ENCODE measurements at places on chromosomes 1 and 21.

DNA sequence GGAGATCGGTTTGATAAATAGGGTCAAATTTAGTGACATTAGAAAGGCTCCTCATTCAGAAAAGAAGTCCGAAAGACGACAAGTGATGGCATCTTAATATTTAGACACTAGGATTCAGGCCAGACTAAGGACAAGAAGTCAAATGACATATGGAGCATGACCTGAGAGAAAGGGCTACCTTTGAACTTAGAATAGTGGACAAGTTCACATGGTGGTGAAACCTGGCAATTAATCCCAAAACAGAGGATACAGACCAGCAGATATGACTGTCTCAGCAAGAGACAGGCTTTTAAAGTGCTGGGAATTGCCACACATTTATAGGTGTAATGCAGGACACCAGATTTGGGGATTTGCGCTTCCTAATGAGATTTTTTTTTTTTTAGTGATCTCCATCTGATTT, 145.2 kb downstream of the ZP4 start:
- no peak overlapping the region for H3K4me3 ChIP-seq
- no peak overlapping the region for H3K27ac ChIP-seq
- H3K36me3 ChIP-seq = no peaks in the 10 kb centered on the region
- no peaks in the 10 kb centered on the region for H3K4me1 ChIP-seq
- no peaks in the 10 kb centered on the region for H3K27me3 ChIP-seq

- no peak overlapping the region for H3K4me3 ChIP-seq
- H3K27me3 ChIP-seq = no peaks in the 10 kb centered on the region
Measured at GRCh38 chr1:53519421-53519820, 60.2 kb downstream of the DMRTB1 start.

DNA sequence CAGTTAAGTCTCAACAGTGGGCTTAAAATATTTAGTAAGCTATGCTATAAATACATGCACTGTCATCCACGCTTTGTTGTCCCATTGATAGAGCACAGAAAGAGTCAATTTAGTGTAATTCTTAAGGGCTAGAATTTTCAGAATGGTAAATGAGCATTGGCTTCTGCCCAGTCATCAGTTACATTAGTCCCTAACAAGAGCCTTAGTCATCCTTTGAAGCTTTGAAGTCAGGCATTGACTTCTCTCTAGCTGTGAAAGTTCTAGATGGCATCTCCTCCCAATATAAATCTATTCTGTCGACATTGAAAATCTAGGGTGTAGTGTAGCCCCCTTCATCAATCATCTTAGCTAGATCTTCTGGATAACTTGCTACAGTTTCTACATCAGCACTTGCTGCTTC, 12.0 kb upstream of the LPGAT1 start:
- no peaks in the 10 kb centered on the region for H3K4me1 ChIP-seq
- H3K4me3 ChIP-seq = no peak overlapping the region
- no peaks in the 10 kb centered on the region for H3K36me3 ChIP-seq
- no peaks in the 10 kb centered on the region for H3K27me3 ChIP-seq

GRCh38 chr21:35025206-35026152, 23.6 kb downstream of the RUNX1 start:
- H3K4me3 ChIP-seq = no peak overlapping the region
- no peaks in the 10 kb centered on the region for H3K27me3 ChIP-seq
- no peaks in the 10 kb centered on the region for H3K4me1 ChIP-seq
- H3K27ac ChIP-seq = no peak overlapping the region
- no peaks in the 10 kb centered on the region for H3K36me3 ChIP-seq
- no peak for DNase-seq

- H3K4me3 ChIP-seq = no peak overlapping the region
- DNase-seq = no peak
- H3K4me1 ChIP-seq = no peaks in the 10 kb centered on the region
- no peaks in the 10 kb centered on the region for H3K27me3 ChIP-seq
Measured at GRCh38 chr21:40587736-40588346, 259.1 kb downstream of the DSCAM start.

- no peaks in the 10 kb centered on the region for H3K36me3 ChIP-seq
- H3K27me3 ChIP-seq = no peaks in the 10 kb centered on the region
- no peaks in the 10 kb centered on the region for H3K4me1 ChIP-seq
- H3K4me3 ChIP-seq = no peak overlapping the region
- no peak overlapping the region for H3K27ac ChIP-seq
Measured at GRCh38 chr1:244102468-244102867, 51.4 kb downstream of the ZBTB18 start.

DNA sequence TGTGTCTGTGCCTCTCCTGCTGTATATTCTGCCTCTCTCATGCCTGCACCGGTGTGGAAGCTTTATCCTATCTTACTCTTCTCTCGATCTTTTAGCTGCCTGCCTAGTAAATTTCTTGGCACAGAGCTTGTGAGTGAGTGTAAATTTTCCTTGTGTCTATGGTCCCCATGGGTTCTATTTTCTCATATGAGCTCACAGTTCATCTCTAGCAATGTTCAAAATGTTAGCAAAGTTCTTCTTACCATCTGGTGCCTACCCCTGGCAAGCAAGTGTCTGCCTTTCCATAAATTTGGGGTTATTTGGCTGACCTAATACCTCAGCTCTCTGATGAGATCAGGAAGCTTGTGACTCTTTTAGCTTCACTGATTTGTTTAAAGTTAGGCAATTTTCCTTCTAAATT, 572.1 kb upstream of the BRINP3 start:
- no peak overlapping the region for H3K27ac ChIP-seq
- no peaks in the 10 kb centered on the region for H3K4me1 ChIP-seq
- no peak overlapping the region for H3K4me3 ChIP-seq
- DNase-seq = no peak

DNA sequence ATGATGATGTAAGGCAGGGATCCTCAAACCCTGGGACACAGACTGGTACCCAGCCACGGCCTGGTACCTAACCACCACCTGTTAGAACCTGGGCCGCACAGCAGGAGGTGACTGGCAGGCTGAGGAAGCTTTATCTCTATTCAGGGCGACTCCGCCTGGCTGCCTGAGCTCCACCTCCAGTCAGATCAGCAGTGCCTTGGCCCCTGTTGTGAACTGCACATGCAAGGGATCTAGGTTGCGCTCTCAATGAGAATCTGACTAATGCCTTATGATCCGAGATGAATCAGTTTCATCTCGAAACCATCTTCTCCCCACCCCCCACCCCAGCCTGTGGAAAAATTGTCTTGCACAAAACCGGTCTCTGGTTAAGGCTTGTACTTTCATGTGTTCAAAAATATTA, 4.2 kb downstream of the RNPC3 start:
- no peaks in the 10 kb centered on the region for H3K36me3 ChIP-seq
- H3K4me3 ChIP-seq = no peak overlapping the region
- H3K27ac ChIP-seq = no peak overlapping the region
- H3K27me3 ChIP-seq = no peaks in the 10 kb centered on the region
- peaks cover 18% of the 10 kb centered on the region for H3K4me1 ChIP-seq
- DNase-seq = no peak

GRCh38 chr21:29669416-29669815, 270.4 kb downstream of the GRIK1 start:
- no peak overlapping the region for H3K27ac ChIP-seq
- H3K36me3 ChIP-seq = no peaks in the 10 kb centered on the region
- H3K4me3 ChIP-seq = no peak overlapping the region

DNA sequence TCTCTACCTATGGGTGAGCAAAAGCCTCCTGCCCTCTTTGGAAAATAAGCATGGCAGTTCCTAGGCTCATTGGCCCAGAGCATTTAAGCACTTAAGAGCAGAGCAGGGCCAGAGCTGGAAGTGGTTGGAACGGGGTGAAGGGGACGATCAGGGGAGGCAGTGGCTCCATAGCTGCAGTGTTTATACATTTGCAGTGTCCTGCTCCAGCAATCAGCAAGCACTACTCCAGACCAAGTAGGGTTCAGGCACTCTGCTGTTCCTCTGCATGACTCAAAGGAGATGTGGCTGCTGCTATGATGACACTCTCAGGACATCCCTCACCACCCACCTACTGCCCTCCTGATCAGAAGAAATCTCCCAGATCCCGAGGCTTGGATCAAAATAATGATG, 55.0 kb downstream of the TRABD2B start:
- H3K4me1 ChIP-seq = peaks cover 11% of the 10 kb centered on the region
- H3K4me3 ChIP-seq = no peak overlapping the region
- no peaks in the 10 kb centered on the region for H3K27me3 ChIP-seq
- no peak for DNase-seq
- no peaks in the 10 kb centered on the region for H3K36me3 ChIP-seq

- H3K4me1 ChIP-seq = no peaks in the 10 kb centered on the region
- no peak overlapping the region for H3K4me3 ChIP-seq
- DNase-seq = no peak
- no peaks in the 10 kb centered on the region for H3K27me3 ChIP-seq
- H3K36me3 ChIP-seq = no peaks in the 10 kb centered on the region
Measured at GRCh38 chr1:66563094-66563800, 29.3 kb downstream of the SGIP1 start.

DNA sequence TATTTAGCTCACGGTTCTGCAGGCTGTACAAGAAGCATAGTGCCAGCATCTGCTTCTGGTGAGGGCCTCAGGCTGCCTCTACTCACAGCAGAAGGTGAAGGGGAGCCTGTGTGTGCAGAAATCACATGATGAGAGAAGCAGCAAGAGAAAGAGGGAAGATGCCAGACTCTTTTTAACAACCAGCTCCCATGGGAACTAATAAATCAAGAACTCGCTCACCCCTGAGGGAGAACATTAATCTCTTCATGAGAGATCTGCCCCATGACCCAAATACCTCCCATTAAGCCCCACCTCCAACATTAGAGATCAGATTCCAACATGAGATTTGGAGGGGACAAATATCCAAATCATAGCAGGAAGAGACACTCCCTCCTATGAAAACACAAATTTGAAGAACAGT, 74.1 kb downstream of the OLFML2B start:
- no peaks in the 10 kb centered on the region for H3K27me3 ChIP-seq
- H3K4me1 ChIP-seq = peaks cover 11% of the 10 kb centered on the region
- no peak for DNase-seq
- no peak overlapping the region for H3K4me3 ChIP-seq
- H3K36me3 ChIP-seq = no peaks in the 10 kb centered on the region

GRCh38 chr1:41698916-41699860, 214.7 kb upstream of the EDN2 start:
- DNase-seq = no peak
- H3K36me3 ChIP-seq = no peaks in the 10 kb centered on the region
- no peak overlapping the region for H3K27ac ChIP-seq
- no peaks in the 10 kb centered on the region for H3K27me3 ChIP-seq
- no peak overlapping the region for H3K4me3 ChIP-seq
- H3K4me1 ChIP-seq = no peaks in the 10 kb centered on the region

DNA sequence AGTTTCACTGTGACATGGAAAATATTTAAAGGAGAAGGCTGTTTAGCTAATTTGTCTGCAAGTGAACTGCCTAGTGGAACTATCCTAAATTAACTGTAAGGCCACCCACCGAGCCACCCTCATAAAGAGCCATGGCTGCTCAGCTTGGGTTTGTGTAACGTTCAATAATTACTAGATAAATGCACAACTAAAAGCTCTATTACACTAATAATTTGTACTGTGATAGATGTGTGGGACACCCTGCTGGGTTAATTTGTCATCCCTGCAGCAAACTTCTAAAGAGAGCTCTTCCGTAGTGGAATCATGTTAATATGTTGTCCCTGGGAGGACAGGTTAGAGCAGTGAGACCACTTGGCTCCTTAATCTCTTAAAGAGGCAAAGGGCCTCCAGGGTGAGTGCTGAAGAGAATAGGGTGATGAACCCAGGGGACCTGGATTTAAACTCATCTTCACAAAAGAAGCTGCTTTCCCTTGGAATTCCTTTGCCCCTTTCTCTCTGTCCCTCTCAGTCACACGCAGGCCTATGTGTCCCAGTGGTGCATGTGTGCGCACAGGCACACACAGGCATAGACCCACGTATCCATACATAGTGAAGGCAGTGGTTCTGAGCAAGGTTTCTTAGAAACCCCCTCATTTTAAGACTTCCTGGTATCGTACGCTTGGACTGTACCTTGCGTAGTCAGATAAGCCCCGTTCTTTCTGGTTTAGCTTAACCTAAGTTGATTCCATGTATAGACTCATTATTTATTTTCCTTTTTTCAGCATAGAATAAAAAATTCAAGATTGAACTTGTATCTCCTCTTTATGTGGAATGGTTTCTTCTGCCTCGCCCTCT, 310.3 kb downstream of the NFIA start:
- no peak for DNase-seq
- no peak overlapping the region for H3K4me3 ChIP-seq

- H3K4me1 ChIP-seq = no peaks in the 10 kb centered on the region
- no peak overlapping the region for H3K4me3 ChIP-seq
- no peak overlapping the region for H3K27ac ChIP-seq
- H3K27me3 ChIP-seq = no peaks in the 10 kb centered on the region
- no peak for DNase-seq
Measured at GRCh38 chr1:212020975-212021374, 14.4 kb downstream of the INTS7 start.

- H3K4me3 ChIP-seq = no peak overlapping the region
- H3K27ac ChIP-seq = no peak overlapping the region
- peaks cover 14% of the 10 kb centered on the region for H3K4me1 ChIP-seq
- no peak for DNase-seq
Measured at GRCh38 chr1:183580281-183580682, 10.0 kb downstream of the NCF2 start.

DNA sequence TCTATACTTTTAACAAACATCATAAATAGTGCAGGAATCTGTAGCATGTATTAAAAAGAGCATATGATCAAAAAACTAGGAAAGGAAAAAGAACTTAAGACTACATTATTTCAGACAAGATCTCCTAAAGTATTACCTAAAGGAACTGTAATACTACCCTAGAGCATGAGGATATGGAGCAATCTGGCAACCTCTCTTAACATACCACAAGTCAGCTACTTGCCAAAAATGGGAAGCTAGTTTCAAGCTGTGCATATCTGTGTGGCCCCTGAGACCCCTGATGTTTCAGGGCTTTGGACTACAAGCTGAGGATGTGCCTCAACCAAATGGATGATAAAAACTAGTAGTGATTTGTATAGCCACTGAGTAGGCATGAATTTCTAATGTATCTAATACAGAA, 525.6 kb downstream of the PTBP2 start:
- peaks cover 32% of the 10 kb centered on the region for H3K4me1 ChIP-seq
- no peak overlapping the region for H3K27ac ChIP-seq
- no peak overlapping the region for H3K4me3 ChIP-seq
- no peak for DNase-seq
- no peaks in the 10 kb centered on the region for H3K27me3 ChIP-seq

DNA sequence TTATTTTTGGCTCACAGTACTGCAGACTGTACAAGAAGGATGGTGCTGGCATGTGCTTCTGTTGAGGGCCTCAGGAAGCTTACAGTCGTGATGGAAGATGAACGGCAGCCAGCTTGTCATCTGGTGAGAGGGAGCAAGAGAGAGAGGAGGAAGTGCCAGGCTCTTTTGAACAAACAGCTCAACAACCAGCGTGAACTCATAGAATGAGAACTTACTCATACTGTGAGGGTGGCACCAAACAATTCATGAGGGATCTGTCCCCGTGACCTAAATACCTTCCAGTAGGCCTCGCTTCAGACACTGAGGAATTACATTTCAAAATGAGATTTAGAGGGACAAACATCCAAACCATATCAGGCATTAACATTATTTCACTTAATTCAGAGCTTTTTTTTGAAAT, 84.7 kb downstream of the PKN2 start:
- H3K4me3 ChIP-seq = no peak overlapping the region
- peaks cover 33% of the 10 kb centered on the region for H3K36me3 ChIP-seq
- no peaks in the 10 kb centered on the region for H3K4me1 ChIP-seq
- DNase-seq = no peak
